ENCODE measurements at places on chromosomes 2 and 18.

- DNase-seq, result no peak
Measured at GRCh38 chr2:223941579-223942277, 3.4 kb downstream of the WDFY1 start.

GRCh38 chr2:157152362-157152761 is 105.1 kb upstream of the GALNT5 start:
- DNase-seq, result no peak

GRCh38 chr2:181483876-181484275 is 26.7 kb downstream of the ITGA4 start:
- DNase-seq, result no peak

DNA sequence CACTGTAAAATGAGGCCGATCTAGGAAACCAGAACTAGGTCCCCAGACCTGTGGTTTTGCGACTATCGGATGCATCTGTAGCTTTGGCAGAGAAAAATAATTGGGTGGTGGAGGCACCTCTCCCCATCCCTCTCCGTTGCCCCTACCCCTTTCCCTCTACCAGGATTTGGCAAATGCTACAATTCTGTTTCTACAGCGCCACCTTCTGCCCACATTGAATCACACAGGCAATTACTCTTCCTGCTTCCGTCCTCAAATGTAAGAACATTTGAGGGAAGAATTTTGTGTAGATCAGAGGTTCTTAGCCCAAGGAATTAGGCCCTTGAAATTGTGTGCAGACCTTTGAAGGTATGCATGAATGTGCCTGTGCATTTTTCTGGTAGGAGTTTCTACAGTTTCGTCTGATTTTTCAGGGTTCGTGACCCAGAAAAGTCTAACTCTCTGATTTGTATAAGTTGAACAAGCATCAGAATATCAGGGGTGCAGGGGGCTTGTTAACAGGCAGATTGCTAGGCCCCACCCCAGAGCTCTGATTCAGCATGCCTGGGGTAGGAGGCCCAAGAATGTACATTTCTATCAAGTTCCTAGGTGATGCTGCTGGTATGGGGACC is 11.2 kb downstream of the ATP6V1B1 start:
- no peak for DNase-seq

GRCh38 chr2:38489846-38490245 is 112.8 kb upstream of the ATL2 start:
- no peak for DNase-seq

- DNase-seq, result no peak
Measured at GRCh38 chr2:31090188-31090587, 48.1 kb downstream of the GALNT14 start.

DNA sequence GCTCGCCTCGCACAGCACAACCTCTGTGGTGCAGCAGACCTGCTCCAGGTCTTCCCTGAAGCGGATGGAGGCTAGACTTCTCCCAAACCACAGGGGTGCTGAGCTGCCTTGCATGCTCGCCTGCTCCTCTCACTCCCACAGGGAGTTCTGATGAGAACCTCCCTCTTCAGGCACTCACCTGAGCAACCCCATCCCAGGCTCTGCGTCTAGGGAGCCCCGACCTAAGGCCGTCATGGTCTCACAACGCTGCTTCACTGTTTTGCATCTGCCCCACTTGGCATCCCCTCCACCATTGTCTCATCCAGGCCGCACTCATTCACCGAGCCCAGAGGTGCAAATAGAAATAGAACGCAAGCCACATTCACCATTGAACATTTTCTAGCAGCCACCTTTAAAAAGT is 24.6 kb upstream of the MC5R start:
- no peak for DNase-seq

DNA sequence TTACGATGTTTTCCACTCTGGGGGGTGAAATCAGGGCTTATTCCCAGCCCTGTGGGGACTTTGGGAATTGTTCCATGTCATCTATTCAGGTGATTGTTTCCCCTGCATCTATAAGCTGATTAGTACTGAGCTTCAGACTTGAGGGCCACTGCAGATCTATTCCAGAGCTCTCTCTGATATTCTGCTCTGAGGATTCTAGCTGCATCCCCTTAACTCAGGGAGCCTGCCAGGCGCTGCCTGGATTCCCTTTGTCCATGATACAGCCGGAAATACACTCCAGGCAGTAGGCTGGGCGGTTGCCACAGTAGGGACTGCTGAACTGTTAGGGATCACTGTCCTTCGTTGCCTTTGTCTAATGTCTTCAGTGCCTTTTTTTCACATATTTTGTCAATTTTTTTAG is 31.3 kb downstream of the PTRHD1 start:
- no peak for DNase-seq

DNA sequence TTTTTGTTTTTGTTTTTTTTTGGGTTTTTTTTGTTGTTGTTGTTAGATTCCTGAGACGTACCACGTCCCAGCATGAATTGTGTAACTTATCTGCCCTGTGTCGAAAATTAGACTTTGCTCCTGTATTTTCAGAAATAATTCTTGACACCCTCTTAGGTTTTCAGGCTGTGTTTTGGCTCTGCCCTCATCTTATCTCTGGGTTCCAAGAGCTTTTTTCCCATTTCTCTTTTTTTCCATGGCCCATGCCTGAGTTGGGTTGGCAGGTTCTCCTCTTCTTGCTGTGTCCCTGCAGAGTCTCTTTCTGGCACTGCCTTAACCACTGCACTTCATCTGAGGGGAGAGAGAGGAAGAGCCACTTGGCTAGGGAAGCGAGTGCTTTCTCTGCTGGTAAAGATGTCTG is 42.4 kb downstream of the CTIF start:
- no peak for DNase-seq

- DNase-seq, result no peak
Measured at GRCh38 chr2:47459021-47459420, 56.1 kb downstream of the MSH2 start.

- no peak for DNase-seq
Measured at GRCh38 chr2:188404341-188405004, 112.8 kb downstream of the GULP1 start.

DNA sequence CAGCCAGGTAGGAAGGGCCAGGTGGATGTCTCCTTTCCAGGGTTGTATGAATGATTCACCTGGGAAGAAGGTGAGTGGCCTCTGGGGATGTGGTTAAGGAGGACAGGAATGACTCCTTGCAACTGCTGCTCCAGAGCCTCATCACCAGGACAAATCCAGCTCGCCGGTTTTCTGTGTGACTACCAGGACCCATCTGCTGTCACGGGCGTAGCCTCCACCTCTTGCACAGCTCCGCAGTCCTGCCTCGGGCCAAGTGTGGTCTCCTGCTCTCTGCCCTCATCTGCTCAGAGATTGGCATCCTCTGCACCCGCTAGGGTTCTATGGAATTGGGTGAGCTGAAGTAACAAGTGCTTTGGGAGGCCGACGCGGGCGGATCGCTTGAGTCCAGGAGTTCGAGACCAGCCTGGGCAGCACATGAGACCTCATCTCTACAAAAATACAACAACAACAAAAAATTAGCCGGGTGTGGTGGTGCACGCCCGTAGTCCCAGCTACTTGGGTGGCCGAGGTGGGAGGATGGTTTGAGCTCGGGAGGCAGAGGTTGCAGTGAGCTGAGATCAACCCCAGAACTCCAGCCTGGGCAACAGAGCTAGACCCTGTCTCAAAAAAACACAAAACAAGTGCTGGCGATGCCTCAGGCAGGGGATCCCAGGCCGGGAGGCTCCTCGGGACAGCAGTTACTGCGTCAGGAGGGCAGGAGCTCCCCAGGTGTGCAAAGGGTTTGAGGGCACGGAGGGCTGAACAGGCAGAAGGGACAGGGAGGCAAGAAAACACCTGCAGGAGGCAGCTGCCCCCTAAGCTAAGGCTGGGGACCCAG is 831 bp upstream of the D2HGDH start:
- DNase-seq, result no peak

- DNase-seq, result no peak
Measured at GRCh38 chr2:140422759-140423158, 1642.6 kb upstream of the NXPH2 start.

- DNase-seq, result no peak
Measured at GRCh38 chr18:23194997-23195957, 60.0 kb downstream of the CABLES1 start.

GRCh38 chr18:49650426-49650891 is 88.6 kb downstream of the LIPG start:
- no peak for DNase-seq

GRCh38 chr2:86411396-86411795 is 29.8 kb upstream of the KDM3A start:
- no peak for DNase-seq

DNA sequence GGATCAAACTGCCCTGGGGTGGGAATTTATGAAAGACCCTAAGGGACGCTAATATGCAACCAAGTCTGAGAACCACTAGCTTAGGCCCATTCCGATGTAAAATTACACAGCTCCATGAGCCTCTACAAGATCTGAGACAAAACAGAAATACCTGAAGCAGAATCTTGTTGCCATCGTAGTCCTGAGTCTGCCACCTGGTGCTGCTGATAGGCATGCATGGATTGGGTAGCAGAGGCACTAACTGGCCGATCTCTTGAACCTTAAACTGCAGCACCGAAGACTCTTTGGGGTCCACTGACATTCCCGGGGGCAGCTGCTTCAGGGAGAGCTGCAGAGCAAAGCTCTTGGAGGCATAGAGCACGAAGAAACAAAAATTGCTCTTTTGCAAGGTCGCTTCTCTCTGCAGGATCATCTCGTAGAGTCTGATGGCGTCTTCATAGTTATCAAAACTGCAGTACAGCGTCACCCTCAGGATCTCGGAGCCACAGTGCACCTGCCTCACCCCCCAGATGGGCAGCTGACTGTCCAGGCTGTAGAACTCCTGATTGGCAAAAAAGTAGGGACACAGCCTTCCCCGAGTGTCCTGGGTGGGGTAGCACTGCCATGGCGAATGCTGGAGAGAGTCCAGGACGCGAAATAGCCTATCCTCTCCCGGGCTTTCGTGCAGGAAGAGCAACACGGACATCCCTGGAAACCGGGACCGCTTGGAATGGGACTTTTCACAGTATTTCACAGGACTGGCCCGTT is 848 bp downstream of the FAM124B start:
- DNase-seq, result no peak

- DNase-seq, result no peak
Measured at GRCh38 chr2:207188626-207189419, 23.1 kb upstream of the KLF7 start.

GRCh38 chr18:48827291-48828193 is 123.2 kb downstream of the SMAD7 start:
- DNase-seq, result no peak

DNA sequence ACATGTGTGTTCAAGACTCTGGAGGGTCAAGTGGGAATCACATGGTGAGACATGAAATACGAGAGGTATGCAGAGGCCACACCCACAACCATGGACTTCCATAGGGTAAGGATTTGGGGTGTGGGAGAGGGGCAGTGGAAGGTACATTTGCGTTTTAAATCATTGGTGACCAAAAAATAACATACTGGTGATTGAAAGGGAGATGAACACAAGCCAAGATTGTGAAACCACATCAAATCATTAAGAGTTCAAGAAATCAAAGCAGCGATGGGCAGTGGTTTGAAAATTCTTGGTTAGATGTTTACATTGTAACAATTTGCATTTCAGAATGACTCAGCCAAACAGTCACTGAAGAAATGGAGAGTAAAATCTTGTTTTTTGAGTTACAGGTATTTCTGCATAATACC is 1.9 kb upstream of the CABYR start:
- no peak for DNase-seq

GRCh38 chr2:27916293-27916995 is 25.9 kb downstream of the BABAM2 start:
- DNase-seq, result no peak

GRCh38 chr18:23992089-23992940 is 22.2 kb upstream of the TTC39C start:
- DNase-seq, result no peak

DNA sequence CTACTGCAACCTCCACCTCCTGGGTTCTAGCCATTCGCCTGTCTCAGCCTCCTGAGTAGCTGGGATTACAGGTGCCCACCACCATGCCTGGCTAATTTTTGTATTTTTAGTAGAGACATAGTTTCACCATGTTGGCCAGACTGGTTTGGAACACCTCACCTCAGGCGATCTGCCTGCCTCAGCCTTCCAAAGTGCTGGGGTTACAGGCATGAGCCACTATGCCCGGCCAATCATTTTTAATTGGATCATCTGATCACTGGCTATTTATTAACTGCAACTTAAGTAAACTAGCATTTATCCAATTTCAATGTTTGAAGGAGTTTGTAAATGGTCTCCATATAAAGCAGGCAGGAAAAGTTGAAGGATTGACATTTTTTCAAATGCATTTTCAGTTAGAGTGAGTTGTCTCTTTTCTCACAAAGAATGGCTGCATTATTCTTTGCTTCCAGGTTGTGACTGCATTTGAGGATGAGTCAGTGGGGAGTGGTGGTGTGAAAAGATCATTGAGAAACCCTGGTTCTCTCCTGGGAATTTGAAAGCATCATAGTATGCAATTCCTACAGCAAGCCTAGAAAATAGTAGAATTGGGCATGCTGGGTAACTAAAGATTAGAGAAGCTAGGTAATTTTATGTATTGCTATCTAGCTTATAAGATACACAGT is 431.1 kb upstream of the ZEB2 start:
- no peak for DNase-seq

- DNase-seq, result no peak
Measured at GRCh38 chr2:80068038-80068731, 236.4 kb downstream of the LRRTM1 start.

GRCh38 chr18:3100498-3101132 is 87.7 kb upstream of the LPIN2 start:
- DNase-seq, result no peak

DNA sequence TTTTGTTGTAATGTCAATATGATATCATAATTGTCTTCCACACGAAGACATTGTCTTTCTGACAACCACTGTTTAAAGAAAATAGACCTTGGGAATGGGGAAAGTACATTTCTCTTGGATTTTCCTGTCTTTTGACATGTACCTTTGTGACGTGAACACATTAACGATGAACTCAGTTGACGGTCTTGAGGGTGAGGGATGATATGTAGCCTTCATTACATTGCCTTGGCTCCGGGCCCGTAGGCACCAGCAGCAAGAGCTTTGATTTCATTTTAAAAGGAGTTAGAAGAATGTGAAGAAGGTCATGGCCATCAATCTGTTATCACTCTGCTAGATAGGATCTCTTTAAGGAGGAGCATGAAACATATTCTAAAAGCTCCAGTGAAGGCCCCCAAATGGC is 80.9 kb downstream of the LYPD6B start:
- DNase-seq, result no peak

DNA sequence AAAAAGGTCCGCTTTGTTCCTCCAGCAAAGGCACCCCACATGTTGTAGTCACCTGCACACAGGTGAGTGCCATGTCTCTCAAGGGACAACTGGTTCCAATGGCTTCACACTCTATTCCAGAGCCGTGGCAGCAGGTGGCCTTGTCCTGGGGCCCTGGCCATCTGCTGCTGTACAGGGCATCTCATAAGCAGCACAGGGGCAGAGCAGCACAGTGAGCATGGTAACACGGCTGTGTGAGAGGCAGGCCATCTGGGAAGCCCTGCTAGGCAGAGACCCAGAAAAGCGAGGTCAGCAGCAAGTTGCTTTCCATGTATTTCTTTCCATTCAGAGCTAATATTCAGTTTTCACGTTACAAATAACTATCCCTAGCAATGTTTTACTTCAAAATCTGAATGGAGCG is 54.7 kb downstream of the CMPK2 start:
- no peak for DNase-seq

GRCh38 chr2:72208225-72208624 is 60.6 kb upstream of the CYP26B1 start:
- no peak for DNase-seq

GRCh38 chr2:37773371-37774130 is 102.1 kb upstream of the CDC42EP3 start:
- no peak for DNase-seq

- DNase-seq, result no peak
Measured at GRCh38 chr2:11482473-11483035, 16.6 kb upstream of the E2F6 start.

- DNase-seq, result no peak
Measured at GRCh38 chr18:26320686-26321085, 94.4 kb downstream of the TAF4B start.

- no peak for DNase-seq
Measured at GRCh38 chr2:73736378-73736777, 767 bp downstream of the TPRKB start.

Measured in stimulated activated CD4-positive, alpha-beta T cell treated with anti-CD3 and anti-CD28 coated beads, Interleukin-15, amount 100 ng/mL, for 1 hour (primary cell).